ENCODE measurements at places on chromosomes 6 and 20.

- DNase-seq = no peak
Measured at GRCh38 chr6:165988757-165989456, 178.7 kb downstream of the TBXT start.

DNA sequence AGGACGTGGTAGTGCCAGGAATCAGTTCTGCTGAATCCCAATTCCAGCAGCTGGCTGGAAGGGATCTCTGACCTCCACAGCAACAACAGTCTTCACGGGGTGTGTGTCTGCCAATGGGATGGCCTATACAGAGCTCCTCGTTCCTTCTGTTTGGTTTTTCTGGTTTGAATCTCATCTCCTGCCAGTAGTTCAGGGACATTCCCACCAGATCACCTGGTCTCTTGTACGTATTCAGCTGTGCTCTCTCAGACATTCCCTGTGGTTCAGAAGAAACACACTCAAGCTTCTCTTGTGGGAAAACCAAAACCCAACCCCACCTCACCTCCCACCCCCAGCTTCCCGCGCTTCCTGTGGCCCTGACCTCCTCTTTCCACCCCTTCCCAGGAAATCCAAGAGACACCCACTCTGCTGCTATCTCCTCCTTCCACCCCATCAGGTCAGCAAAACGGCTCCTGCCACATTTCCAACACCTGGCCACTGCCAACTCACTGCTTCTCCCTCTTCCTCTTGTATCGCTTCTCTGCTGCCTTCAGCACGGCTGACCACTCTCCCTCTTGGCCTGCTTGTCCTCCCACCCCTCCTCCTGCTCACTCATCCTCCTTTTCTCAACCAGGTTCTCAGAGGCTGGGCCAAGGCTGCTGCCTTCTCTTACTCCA is 63.3 kb upstream of the PTGIS start:
- no peak for DNase-seq

DNA sequence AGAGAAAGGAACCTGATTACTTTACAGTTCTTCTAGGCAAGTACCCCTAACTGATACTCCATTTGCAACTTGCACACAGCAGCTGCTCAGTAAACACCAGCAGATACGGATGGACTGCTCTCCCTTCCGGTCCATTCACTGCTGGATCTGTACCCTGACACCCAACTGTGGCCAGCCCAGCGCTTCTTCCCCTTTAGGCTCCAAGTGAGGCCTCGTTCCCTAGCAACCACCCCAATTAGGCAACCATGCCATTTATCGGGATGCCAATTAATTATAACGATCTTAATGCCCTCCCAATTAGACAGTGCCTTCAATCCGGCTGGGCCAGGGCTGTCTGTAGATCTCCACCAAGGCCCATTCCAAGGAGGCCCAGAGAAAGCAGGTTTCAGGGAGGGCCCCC is 3.2 kb downstream of the SULF2 start:
- no peak for DNase-seq

- no peak for DNase-seq
Measured at GRCh38 chr20:41360831-41361756, 5.5 kb downstream of the EMILIN3 start.

GRCh38 chr6:39527792-39528564 is 197.2 kb downstream of the KIF6 start:
- no peak for DNase-seq

GRCh38 chr6:373031-373430 is 18.5 kb upstream of the IRF4 start:
- no peak for DNase-seq

DNA sequence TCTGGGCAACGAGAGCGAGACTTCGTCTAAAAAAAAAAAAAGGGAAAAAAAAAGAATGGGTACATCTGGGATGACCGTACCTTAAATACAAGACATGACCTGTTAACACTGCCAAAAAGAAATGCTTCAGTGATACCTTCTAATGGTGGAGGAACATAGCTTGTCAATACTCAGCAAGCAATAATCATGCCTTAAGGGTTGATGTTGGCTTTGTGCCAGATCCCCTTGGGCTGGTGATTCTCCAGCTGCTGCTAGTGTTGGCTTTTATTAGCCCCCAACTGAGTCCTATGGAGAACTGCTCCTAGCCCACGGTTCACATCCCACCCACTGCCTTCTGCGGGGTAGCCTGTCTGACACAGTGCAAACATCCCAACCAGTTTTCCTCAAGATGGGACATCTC is 134.9 kb downstream of the PLCB1 start:
- no peak for DNase-seq

DNA sequence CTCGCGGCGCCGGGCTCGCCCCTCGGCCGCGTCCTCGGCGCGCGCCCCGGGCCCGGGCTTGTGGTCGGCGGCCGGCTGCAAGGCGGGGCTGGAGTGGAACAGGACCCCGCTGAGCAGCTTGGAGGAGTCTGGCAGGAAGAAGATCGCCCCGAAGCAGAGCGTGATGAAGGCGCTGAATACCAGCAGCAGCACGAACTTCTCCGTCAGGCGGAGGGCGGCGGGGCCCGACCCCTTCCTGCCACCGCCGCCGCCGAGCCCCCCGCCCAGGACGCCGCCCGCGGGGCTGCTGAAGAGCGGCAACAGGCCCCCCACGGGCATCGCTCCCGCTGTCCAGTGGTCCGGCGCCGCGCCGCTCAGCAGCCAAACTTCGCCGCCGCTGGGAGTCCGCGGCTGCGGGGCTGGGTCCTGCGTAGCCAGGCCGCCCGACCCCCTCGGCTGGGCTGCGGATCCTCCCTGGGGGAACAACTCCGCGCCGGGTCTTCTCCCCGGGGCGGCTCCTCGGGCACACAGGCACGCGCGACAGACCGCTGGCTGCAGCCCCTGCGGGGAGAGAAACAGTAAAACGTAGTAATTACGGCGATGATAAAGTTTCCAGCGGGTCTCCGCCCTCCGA is 707 bp downstream of the MAN1A1 start:
- DNase-seq = peak; percentile 11

- peak; percentile 68 for DNase-seq
Measured at GRCh38 chr6:155327326-155328073, 13.2 kb upstream of the TFB1M start.

DNA sequence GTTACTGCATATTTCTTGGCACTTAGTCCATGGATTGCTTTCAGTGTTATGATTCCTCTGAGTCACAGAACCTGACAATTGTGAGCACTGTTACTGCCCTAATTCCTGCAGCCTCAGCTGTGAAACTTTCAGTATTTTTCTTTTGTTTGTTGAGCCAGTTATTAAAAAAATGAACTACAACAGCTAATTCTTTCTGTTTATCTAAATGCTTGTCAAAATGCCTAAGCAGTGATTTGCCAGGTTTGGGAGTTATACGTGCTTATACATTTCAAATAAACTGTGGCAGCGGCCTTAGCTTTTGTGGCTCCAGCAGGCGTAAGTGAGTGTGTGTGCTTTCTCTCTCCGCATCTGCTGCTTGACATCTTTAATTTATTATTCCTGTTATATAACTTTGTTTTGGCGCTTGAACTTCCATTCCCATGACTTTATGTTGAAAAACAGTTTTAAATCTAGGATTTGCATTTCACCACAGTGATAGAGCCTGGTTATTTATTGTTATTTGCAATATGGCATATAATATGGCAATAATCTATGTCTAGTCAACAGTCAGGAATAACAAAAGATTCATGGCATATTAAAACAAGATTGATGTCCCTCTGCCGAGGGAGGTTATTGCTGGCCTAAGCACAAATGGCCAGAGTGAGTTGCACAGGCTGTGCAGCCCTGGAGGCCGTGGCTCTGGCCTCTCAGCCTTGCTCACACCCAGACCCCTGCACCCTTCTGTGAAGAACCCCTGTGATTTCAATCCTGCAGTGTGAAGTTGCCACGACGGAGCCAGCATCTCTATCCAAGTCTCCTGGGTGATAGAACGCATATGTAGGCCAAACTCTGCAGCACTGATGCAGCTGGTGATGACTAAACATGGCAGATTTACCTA is 303.4 kb downstream of the THBS2 start:
- DNase-seq = no peak

DNA sequence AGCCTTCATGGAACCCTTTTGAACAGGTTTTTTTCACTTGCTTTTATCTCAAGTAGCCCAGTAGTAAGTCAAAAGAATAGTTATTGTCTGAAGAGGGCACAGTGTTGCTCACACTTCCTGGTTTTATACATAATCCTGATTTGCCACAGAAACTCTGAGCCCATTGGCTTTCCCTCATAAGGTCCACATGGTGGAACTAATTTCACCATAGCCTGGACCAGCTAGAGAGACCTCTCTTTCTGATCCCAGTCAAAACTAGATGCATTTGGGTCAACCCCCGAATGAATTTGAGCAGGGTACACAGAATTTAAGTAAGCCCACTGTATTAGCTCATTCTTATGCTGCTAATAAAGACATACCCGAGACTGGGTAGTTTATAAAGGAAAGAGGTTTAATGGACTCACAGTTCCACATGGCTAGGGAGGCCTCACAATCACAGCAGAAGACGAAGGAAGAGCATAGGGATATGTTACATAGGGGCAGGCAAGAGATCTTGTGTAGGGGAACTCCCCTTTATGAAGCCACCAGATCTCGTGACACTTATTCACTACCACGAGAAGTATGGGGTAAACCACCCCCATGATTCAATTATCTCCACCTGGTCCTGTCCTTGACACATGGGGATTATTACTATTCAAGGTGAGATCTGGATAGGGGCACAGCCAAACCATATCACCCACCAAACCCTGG is 6.2 kb downstream of the RWDD2A start:
- peak; percentile 10 for DNase-seq

DNA sequence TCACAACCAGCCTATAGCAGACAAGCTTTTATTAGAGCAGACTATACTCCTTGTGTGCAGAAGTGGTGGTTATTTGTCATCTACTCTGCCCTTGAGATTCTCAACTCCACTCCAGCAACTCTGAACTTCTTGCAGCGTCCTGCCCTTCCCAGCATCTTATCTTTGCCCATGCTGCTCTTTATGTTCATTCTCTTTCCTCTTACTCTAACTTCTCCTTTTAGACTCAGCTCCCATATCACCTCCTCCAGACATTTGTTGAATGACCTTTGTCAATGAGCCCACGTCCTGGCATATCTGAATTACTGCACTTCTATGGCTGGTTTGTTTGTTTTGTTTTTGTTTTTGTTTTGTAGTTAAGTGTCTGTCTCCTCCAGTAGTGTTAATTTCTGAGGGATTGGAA is 81.2 kb downstream of the KCNQ5 start:
- DNase-seq = no peak

All from epithelial cell of esophagus (primary cell).